ENCODE measurements at places on chromosomes 16 and 17.
A peak's percentile ranks its signal among the peaks of the same experiment; 100 is the strongest.

DNA sequence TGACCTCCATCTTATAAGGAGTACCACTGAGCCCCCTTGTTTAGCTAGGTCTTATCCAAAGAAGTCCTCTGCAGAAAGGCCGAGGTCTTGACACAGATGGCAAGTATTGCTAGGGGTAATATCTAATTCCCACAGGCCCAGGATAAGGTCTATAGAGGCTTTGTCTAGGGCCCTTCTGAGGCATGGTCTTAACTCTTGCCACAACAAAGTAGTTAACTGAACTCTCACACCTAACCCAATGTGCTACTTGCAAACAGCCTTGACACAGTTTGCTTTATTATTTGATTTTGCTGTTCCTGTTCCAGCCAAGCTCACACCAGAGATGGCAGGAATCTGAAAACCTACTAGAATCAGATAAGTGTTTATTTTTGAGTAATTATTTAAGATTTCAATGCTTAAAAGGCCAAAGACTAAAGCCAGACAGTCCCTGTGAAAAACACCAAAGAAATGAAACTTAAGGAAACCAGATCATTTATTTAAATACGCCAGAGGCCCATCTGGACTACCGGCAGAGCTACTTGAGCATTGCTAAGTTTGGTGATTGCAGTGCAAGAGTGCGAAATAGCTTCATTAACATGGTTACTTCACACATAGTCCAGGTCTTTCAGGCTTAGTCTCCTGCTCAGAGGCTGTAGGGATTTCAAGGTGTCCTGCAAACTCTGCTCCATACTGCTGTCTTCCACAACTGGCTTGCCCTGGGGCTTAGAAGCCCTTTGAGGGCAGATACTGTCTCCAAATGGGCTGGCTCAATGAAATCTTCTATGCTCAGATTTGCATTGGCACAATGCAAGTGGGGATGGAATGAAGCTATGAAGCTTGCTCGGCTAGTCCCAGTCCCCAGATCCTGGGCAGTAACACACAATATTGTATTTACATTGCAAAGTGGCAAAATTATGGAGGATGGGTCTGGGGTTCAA is 28.5 kb upstream of the SUPT4H1 start:
- DNase-seq = no peak

- DNase-seq = peak; percentile 83
Measured at GRCh38 chr17:40560592-40561293, 4.5 kb downstream of the CCR7 start.

- DNase-seq = no peak
Measured at GRCh38 chr16:53202398-53202797, 147.6 kb downstream of the CHD9 start.

DNA sequence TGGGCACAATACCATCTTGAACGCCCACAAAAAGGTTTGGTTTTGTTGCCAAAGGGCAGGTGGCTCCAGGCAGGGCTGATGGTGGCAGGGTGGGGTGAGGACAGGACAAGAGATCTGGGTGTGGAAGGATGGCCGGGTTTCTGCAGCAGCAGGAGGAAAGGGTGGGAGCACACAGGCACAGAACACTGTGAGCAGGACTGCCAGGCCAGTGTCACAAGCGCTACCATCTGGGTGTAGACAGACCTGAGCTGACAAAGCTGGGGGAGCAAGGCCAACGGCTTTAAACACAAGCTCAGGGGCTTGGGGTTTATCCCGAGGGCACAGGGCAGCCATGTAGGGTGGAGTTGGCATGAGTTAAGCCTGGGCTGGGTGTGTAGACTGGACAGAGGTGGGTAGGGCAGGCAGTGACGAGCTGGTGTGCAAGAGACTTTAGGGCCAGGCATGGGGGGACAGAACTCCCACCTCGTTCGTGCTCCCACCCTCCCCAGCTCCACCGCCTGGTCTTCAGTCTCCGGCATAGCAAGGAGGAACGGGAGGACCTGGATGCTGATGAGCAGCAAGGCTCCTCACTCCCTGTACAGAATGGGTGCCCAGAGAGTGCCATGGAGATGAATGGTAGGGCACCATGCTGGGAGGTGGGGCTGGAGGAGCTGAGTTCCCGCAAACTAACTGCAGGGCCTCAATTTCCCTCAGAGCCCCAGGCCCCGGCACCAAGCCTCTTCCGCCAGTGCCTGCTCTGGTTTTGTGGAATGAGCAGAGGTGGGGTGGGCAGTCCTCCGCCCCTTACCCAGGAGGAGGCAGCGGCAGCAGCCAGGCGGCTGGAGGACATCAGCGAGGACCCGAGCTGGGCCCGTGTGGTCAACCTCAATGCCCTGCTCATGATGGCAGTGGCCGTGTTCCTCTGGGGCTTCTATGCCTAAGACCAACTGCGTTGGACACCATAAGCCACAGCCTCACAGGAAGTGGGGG is 7.0 kb downstream of the SLC5A2 start:
- DNase-seq = no peak

DNA sequence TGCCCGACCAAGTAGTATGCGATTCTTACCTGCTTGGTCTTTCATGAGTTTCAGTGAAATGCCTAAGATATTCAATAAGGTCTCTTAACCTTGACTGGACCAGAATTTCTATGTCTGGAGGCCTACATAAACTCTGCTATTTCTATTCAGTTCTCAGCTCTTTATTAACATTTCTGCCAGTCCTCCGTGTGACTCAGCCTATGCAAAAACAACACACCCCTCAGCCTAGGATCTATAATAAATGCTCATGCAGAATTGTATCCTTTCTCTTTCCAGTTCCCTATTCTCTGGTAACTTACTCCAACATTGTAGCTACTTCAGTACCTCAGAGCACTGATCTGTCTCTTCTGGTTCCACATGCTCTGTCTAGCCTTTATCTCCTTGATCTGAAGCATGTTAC is 1507.4 kb downstream of the CDH11 start:
- DNase-seq = no peak

DNA sequence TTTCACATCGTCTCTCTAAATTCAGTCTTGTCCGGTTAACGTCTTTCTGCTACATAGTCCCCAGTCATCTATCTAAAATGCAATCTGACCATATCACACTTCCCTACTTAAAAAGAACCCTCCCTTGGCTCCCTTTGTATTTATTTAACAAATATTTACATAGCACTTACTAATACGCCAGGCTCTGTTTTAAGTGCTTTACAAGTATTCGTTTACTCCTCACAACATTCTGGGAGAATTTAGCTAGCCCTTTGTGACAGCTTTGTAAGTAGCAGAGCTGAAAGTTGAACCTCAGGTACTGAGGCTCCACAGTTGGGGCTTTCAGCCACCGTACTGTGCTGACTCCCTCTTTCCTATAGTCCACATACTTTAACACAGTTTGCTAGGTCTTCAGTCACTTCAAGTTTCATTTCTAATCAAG is 9.2 kb downstream of the PAFAH1B1 start:
- no peak for DNase-seq

Measured in activated CD4-positive, alpha-beta T cell treated with anti-CD3 and anti-CD28 coated beads, Interleukin-2, amount 10 ng/mL, durations not matched to agents 7 days and 5 days (primary cell).